ENCODE measurements at places on chromosomes 7 and 10.
A peak's percentile ranks its signal among the peaks of the same experiment; 100 is the strongest.

GRCh38 chr10:103225939-103226338, 19.7 kb upstream of the RPEL1 start:
- ATAC-seq, result no peak

- no peak for ATAC-seq
These were observed 96.4 kb downstream of the MARCHF5 start for GRCh38 chr10:92387289-92387940.

DNA sequence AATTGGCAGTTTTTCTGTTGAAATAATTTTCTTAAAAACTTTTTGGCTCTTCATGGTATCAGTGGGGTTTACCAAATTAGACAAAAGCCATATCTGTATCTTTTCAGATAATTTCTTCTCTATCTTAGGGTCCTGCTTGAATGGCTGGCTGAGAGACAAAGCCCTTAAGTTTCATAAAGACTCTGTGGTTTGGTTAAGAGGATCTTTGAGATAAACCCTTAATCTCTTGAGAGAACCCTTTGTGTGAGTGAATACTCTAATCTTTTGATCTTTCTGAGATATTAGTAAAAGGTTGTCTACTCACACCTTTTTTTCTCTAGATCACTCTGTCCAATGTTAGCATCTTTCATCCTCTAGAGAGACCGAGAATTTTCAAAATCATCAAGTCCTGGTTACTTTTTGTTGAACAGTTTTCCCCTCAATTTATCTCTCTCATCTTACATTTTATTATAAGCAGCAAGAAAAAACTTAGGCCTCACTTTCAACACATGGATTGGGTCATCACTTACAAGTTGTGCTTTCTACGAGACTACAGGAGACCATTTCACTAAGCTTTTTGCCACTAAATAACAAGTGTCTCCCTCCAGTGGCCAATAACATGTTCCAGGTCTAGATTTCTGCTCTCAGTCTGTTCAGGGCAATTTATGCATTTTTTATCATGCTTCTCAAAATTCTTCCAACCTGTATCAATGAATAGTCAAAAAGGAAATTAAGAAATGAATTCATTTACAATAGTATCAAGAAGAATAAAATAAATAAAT, 28.4 kb downstream of the DNAJC9 start:
- no peak for ATAC-seq

- ATAC-seq, result no peak
These were observed 320.5 kb downstream of the BBS9 start for GRCh38 chr7:33449847-33450246.

DNA sequence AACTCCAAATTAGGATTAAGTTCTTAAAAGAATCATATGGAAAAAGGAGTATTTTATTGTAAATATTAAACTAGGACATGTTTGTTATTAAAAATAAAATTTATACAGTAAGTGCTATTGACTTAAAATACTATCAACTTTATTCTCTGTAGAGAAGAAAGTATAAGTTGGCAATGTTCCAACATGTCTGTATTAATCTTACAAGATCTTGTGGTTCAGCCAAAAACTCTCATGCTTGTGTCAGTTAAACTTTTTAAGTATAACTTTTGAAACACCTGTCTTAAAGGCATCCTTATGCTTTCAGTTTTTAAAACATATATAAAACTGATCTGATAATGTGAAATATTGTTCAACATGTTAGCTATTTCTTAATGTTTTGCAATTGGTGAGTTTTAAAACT, 160.7 kb downstream of the ZEB1 start:
- no peak for ATAC-seq

DNA sequence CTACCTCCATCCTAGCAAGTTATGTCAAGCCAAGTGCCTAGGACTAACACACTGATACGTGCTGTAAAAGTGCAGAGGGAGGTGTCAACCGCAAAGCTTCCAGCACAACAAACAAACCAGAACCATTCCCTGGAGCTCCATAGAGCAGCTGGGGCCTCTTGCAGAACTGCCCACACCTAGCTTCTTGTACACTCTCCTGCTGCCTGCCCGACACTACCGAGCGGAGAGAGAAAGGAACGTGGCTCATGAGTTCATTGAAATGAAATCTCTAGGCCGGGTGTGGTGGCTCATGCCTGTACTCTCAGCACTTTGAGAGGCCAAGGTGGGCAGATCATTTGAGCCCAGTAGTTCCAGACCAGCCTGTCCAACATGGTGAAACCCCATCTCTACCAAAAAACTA, 73.5 kb downstream of the MKI67 start:
- ATAC-seq, result no peak

GRCh38 chr7:148854983-148855382, 29.1 kb downstream of the EZH2 start:
- no peak for ATAC-seq

- peak; percentile 98 for ATAC-seq
These were observed at the start of the genes ATP5F1C and KIN for GRCh38 chr10:7787857-7788638. Gene ATP5F1C (plus strand): TSS chr10:7788177. CDS start chr10:7788208, 31 bp downstream. Gene KIN (minus strand): TSS chr10:7787993. CDS start chr10:7787933, 60 bp downstream.

DNA sequence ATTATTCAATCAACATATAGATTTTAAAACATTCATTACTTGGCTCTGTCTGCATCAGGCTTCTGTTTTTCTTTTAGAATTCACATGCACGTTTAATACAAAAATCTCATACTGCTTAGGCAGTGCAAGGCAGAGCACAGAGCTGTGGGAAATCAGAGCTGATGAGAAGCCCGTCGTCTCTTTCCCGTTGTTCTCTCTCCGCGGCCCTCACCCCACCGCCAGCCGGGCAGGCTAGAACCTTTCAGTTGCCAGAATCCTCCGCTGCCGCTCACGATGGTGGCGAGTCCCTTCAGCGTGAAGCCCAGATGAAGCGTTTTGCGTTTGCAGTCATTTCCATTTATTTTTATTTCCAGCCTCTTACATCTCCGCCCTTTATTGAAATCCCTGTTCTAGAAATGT, 648.2 kb downstream of the SDK1 start:
- ATAC-seq, result no peak

GRCh38 chr7:4792537-4793126, 17.2 kb downstream of the AP5Z1 start:
- peak; percentile 18 for ATAC-seq

GRCh38 chr7:45211066-45211465, 53.5 kb downstream of the RAMP3 start:
- ATAC-seq, result no peak

DNA sequence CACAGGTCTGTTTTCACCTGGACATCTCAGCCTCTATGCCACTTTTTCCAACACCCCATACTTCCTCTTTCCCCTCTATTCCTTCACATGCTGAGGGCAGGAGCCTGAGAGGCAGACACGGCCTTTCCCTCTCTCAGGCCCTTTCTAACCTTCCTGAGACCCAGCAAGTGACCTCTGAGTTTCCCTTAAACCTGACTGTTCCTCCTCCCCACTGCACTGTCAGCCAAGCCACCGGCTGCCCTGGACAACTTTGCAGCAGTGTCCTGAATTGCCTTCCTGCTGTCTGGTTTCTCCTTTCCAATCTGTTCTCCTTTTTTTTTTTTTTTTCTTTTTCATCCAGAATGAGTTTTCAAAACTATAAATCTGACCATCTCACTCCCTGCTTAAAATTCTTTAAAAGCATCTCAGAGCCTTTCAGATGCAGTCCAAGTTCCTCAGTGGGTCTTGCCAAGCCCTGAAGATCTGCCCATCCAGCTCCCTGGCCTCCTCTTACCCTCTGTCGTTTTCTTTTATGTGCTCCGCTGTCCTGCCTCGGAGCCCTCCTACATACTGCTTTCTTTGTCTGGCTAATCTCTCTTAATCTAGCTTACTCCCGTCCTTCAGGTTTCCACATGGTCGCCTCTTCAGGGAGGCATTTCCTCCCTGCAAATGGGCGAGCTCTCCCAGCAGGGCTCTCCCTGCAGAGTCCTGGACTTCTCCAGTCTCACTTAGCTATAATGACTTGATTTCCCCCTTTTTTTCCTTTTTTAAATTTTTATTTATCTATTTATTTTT, 30.5 kb downstream of the SLC13A4 start:
- ATAC-seq, result no peak

GRCh38 chr7:96090756-96091155, 231.1 kb downstream of the SLC25A13 start:
- ATAC-seq, result no peak

GRCh38 chr7:50504646-50505546, 54.7 kb upstream of the FIGNL1 start:
- ATAC-seq, result no peak

DNA sequence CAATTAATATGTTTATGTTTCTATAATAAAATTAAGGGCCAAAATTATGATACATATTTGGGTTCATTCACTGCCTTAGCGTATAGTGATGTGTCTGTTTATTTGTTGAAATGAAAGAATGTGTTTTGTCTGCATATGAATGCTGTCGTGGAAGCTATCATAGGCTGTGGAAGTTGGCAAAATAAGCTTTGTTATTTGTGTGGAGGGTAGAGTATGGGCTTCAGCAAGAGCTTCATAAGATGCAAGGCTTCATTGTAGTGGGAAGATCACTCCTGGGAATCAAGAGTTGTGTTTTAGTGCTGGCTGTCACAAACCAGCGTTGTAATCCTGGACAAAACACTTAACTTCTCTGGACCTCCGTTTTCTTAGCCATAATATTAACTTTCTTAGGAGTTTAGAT, 2.5 kb downstream of the SLK start:
- no peak for ATAC-seq

DNA sequence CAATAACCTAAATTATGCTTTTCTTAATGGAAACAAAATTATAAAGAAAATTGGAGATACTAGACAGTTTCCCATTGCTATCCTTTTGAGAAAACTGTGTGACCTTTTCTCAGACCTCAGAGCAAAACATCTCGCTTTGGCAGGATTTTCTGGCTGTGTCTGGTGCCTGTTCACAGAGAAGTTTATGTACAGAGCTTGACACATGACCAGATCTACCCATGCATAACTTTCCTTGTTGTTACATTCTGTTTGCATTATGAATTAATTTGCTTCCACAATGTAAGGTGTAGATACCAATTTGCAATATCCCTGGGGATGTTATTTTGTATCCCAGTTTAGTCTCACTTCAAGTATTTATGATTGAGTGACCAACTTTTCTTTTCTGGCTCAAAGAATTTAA, 565.0 kb downstream of the XPNPEP1 start:
- no peak for ATAC-seq

DNA sequence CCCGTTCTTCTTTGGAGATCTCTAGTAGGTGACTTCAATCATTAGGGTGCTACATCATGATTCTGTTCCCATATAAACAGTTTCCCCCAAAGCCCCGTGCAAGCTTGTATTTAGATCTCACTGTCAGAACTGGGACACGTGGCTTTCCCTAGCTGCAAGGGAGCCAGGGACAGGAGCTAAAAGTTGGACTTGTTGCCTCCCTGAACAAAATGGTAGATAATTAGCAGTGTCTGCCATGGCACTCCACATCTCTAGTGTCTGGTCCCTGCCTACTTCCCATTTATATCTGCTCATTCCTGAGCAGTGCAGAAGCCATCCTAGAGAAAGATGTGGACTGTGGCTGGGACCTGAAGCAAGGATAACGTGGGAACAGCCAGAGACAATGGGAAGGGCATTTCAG, 76.6 kb upstream of the FGFR2 start:
- no peak for ATAC-seq

DNA sequence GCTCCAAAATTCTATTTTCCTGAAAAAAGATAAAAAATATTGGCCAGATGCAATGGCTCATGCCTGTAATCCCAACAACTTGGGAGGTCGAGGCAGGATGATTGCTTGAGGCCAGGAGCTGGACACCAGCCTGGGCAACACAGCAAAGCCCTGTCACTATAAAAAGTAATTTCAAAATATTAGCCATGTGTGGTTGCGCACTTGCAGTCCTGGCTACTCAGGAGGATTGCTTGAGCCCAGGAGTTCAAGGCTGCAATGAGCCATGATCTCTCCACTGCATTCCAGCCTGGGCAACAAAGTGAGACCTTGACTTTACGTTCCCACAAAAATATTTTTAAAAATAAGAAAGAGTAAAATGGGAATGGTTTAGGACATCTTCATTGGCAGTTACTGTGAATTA, 104.1 kb upstream of the AFAP1L2 start:
- ATAC-seq, result no peak

DNA sequence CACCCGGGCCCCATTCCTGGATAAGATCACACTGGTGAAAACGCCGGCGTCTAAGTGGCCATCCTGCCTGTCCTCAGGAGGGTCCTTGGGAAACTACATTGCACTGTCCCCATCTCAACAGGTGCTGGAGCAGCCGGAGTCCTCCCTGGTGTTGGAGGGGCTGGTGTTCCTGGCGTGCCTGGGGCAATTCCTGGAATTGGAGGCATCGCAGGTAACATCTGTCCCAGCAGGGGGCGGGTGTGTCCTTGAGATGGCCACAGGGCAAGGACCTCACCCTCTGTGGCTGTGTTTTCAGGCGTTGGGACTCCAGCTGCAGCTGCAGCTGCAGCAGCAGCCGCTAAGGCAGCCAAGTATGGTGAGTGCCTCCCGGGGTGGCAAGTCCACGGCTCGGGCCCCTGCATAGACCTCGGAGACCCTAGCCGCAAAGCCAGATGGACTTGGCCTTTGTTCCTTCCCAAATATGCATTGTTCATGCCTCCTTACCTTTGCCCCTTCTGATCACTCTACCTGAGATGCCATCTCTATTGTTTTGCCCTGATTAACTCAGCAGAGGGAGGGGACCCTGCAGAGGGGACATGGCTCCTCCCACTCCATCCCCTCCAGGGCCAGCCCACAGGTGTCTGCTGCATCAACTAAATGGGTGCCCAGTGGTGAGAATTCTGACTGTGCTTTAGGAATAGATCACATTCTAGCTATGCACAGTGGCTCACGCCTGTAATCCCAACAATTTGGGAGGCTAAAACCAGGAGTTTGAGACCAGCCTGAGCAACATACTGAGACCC, 23.8 kb downstream of the ELN start:
- no peak for ATAC-seq

DNA sequence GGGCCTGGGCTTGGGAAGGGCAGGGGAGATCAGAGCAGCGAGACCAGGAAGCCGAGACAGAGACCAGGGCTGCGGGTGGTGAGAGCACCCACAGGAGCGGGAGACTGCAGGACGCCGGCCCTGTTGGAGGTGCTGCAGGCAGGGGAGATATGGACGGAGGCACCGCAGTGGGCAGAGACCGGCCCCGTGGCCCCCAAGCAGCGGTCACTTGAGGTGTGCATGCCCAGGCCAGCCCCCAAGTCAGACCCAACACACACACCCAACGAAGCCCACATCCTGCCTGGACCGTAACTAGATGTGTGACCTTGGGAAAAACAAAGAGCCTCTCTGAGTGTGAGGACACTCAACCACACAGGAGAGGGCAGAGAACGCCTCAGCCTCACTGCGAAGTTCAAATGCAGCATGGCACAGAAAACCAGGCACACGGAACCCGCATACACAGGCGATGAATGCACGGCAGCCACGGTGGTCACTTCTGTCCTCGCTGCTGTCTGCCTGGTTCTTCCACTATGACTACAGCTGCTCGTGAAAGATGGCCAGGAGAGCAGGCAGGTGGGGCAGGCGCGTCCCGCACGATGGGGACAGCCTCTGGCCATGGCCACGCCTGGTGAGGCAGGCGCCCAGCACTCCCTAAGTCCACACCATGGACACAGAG, 214.7 kb downstream of the MAD1L1 start:
- ATAC-seq, result no peak

GRCh38 chr7:34138483-34138882, 233.1 kb downstream of the BMPER start:
- no peak for ATAC-seq

Measured in stimulated activated memory B cell treated with anti-CD40 and anti-IgM and Interleukin-4, amounts not matched to agents 10 μg/mL and 1 μg/mL and 100 μg/mL, for 72 hours (primary cell).